ENCODE measurements at places on chromosomes 5 and 9. TPM values are rescaled to one million over a fixed set of nuclear protein-coding genes. Genes with fewer than 3 reads are reported as not detected.

The PCAT7 gene
- total RNA-seq: not detected

The CDKN2AIPNL gene
- 28.3 TPM for total RNA-seq

The PRELID1 gene
- total RNA-seq: 91.5 TPM

The TICAM2 gene
- total RNA-seq: 0.68 TPM

The ARHGEF28 gene
- total RNA-seq: 10.4 TPM

DNA sequence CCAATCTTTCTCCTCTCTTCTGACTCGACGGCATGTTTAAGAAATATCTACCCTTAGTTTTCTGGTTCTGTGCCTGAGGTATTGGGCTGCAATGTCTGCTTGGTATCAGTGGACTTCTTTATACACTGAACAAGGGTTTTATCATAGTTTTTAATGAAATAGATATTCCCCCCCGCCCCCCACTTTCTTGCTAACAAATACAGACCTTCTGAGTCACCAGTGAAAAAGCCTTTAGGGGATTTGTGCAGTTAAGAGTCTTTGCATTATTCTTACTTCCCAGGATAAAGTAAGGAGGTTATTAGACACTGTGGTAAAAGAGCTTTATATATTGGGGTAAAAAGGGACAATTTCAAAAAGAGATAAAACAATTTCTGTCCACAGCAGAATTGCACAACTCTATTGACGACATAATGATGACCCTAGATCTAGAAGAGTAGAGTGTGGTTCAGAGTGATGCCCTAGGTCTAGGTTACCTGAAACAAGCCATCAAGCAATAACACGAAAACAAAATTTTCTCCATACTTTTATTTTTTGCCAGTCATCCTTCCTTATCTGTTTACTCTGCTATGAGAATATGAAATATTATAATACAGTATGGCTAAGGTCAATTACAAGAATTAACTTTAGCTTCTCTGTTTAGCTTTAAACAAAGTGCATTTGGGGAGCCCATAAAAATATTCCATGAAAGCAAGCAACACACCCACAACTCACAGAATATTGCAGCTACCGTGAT lies 110.7 kb downstream of the PLK2 start:
- no peak for DNase-seq

- no peak for DNase-seq
Observed at GRCh38 chr5:109692852-109693251, 3.1 kb downstream of the MAN2A1 start.

DNA sequence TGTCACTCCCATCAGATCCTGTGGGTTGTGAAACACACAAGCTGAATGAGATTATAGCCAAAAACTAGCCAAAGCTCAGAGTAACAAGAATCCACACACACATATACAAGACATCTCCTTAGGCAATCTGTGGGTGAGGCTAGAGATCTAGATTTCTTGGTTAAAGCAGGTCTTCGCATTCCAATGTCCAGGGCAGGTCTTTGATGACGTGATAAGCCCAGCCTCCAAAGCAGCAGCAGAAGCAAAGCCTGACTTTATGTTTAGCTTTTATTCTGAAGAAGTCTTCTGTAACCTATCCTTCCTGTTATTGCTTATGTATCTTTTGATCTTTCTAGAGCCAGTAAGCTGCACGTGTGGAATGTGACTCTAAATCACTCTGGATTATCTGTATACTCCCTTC lies 199.1 kb upstream of the SLC30A5 start:
- DNase-seq: no peak

DNA sequence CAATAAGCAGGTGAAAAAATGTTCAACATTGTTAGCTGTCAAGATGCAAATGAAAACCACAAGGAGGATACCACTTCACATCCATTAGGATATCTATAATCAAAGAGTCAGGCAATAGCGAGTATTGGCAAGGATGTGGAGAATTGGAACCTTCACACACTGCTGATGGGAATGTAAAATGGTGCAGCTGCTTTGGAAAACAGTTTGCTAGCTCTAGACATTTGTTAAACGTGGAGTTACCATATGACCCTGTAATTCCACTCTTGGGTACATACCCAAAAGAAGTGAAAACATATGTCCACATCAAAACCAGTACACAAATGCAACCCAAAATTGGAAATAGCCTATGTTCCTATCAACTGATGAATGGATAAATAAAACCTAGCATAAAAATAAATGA lies 37.4 kb downstream of the SCAMP1 start:
- DNase-seq: no peak

- DNase-seq: no peak
Observed at GRCh38 chr5:124742521-124742920, 3.9 kb downstream of the ZNF608 start.

GRCh38 chr5:1806974-1807373 lies 5.8 kb downstream of the NDUFS6 start:
- no peak for DNase-seq

DNA sequence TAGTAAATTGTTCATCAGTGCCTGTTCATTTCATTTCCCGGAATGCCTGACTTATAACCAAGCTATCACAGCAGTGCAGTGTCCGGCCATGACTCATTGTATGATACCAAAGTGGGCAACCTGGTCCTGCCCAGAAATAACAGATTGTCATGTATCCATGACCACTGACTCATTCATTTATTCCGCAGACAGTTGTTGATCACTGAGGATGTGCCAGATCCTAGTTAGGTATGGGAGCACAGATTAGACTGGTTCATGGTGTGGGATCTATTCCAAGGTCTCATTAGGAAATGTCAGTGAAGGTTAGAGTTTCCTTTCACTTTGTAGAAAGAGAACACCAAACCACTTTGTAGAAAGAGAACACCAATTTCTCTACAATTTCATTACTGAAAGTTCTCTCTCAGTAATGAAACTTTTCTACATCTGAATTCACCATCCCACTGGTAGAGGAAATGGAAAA lies 8.7 kb downstream of the NREP start:
- no peak for DNase-seq

DNA sequence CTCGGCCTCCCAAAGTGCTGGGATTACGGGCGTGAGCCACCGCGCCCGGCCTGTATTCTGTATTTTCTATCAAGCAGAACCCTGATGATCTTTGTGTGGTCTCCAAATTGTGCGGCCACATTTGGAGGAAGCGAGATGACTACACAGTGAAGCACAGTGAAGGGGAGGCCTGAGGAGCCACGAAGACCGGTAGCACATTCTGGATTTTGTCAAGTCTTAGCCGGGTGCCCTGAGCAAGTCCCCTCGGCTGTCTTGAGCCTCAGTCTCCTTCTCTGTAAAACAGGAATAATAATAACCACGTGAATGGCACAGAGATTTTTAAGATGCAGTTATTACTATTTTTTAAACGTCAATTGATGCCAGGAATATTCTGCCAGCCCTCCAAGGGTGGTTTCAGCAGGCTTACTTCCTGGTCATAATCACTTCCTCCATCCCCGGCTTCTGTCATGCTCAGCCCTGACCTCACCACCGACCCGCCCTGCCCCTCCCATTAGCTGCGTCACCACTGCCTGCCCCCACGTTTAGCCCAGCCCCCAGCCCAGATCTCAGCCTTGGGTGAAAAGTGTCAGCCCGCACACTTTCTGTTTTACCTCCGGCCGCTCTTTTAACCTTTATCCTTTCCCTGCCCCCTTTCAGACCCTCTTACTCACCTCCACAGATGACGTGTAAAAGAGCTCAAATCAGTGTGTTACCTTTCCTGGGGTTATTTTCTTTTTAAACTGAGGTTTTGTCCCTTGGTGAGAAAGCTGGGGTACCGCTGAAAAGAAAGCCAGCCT lies 27.0 kb upstream of the ERGIC1 start:
- DNase-seq: peak; percentile 81

DNA sequence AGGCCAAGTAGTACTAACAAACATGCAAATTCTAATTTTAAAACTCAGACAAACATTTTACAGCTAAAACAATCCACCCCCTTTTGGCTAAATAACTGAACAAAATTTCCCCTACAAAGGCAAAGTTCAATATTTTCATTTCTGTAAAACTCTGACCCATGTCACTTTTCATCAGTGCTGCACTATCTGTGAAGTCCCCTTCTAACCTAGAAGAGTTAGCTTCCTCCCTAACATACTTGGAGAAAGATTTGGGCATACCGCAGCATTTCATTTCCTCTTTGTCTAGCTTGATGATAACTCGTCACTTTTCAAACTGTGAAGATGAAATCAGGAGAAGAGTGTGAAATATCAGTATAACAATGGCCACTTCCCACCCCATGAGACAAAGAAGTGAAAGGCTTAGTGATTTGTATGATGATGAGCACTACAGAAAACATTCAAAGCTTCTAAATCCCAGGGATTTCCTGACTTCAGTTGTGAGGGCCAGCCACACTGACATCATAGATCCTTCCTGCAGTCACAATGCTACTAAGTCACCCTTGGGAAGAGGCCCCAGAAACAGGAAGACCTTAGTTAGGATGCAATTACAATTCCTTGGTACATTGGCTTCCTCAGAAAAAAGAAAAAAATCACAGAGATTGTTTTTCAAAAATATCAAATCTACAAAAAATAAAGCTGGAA lies at the start of gene FAM81B:
FAM81B (plus strand) TSS at position 555 of the 681 bp plus-strand sequence; CDS start at position 579, 24 bp downstream.
- no peak for DNase-seq

- DNase-seq: no peak
Observed at GRCh38 chr5:149596712-149597111, 15.4 kb downstream of the ARHGEF37 start.

DNA sequence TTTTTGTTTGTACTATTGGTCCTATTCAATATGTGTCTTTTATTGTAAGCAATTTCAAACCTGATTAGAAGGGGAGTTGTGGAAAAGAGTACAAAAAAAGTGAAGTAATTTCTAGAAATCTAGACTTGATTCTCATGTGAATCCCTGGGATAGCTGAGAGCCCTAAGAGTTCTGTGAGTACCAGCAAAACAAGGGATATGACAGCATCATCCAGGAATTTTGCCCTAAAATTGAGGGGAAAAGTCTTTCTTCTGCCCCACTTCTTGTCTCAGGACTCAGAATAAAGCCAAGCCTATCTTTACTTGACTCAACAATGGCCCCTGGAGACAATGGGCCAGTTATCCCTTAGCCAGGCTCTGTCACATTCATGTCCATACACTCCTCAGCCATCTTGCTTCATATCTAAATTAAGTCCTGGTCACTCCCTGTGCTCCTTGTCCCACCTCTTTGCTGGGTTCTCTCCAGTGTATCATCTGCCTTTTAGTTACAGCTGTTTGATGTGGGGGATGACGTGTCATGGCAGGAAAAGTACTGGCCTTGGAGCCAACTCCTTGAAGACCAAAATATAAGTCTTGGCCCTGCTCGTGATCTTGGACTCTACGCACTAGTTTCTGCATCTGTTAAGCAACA lies 81.2 kb downstream of the ADAMTS12 start:
- DNase-seq: no peak

GRCh38 chr5:168481330-168481788 lies 4.9 kb upstream of the RARS1 start:
- DNase-seq: no peak

- no peak for DNase-seq
Observed at GRCh38 chr5:164672931-164673694, 1167.7 kb downstream of the MAT2B start.

- DNase-seq: no peak
Observed at GRCh38 chr5:56314529-56314928, 81.4 kb upstream of the ANKRD55 start.

DNA sequence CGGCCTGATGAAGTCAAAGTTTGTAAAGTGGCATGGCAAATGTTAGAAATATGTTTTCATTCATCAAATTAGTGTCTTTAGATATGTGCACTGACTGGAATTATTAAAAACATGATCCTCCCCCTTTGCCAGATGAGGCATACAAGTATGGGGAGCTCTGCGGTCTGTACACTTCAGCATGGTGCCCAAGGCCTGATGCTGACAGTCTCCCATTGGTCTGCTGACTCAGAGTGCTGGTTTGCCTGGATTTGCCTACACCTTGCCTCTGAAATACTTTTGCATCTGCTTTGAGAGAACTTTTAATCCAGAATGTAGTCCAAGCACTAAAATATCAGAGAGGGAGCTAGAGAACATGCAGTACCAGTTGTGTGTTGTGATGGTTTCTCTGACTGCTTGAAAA lies 354.3 kb upstream of the ACTBL2 start:
- DNase-seq: no peak

Measured in esophagus squamous epithelium (tissue), 5 donors.